ENCODE measurements at places on chromosomes 5 and 9.

GRCh38 chr5:32776200-32776599 lies 65.1 kb downstream of the NPR3 start:
- DNase-seq: no peak

- DNase-seq: no peak
These were observed 393.6 kb upstream of the IZUMO3 start for GRCh38 chr9:24939109-24939850.

DNA sequence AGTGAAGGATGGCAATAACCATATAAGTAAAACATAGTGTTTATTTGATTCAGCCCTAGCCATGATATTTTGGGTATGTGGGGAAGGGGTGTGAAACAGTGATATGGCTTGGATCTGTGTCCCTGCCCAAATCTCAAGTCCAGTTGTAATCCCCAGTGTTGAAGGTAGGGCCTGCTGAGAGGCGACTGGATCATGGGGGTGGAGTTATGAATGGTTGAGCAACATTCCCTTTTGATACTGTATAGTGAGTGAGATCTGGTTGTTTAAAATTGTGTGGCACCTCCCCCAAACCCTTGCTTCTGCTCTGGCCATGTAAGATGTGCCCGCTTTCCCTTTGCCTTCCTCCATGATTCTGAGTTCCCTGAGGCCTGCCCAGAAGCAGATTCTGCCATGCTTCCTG lies 1804.6 kb downstream of the MAT2B start:
- DNase-seq: no peak

- DNase-seq: no peak
These were observed 118.4 kb downstream of the ARHGAP26 start for GRCh38 chr5:142888469-142889085.

GRCh38 chr5:87307796-87308423 lies 40.2 kb downstream of the RASA1 start:
- no peak for DNase-seq

DNA sequence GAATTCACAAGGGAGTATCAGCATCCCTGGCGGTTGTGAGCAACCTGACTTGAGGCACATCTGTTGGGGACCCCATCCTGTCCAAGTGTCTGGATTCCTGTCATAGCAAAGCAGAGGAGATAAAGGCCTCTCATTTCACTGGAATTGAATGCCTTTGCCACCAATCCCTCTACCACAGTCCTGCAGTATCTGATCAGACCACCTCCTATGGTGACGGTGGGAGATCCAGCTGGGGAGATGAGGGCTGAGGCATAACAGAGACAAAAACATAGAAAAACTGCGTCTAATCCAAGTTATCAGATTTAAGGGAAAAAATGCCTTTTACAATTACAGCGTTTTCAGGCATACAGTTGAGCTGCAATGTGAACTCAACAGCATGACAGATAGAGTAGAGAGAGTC lies 160.7 kb upstream of the TRPC7 start:
- no peak for DNase-seq

DNA sequence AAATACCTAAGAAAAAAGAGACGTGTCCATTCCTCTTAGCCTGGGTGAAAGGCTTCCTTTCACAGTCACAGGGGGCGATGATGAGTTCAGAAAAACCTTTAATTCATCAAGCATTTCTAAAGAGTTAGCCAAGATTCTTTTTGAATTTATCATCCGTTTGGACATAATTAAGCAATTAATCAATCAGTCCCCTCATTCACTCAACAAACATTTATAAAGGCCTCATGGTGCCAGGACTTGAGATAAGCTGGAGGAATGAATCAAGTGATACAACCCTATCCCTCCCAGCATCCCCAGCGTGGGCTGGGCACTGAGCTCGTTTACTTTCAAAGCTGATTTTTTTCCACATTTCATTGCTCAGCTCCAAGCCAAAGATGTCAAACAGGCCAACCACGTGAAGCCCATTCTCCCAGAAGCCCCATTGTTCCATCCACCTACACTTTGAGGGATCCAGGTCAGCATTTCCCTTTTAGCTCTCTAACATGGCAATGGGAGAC lies 140.5 kb downstream of the SLIT3 start:
- DNase-seq: no peak

- DNase-seq: no peak
These were observed 88.6 kb downstream of the PLPPR1 start for GRCh38 chr9:101117161-101117560.

- no peak for DNase-seq
These were observed 9.8 kb downstream of the PDLIM4 start for GRCh38 chr5:132267166-132267739.

DNA sequence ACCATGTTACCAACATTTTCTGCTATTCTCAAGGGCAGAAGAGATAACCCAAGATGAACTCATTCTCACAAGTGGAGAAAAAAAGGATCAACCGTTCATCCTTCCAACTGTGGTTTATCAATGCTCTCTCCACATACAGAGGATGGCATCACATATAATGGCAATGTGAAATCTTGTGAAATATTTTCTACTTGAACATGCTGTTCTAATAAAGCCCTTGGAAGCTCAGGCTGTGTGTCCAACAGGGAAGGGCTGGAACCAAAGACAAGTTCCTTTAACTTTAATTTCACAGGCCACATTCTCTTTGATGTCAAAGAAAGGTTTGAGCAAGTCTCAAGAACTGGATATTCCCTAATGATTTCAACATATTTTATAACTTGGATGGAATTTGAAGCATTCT lies 230.5 kb downstream of the SPOCK1 start:
- DNase-seq: no peak

DNA sequence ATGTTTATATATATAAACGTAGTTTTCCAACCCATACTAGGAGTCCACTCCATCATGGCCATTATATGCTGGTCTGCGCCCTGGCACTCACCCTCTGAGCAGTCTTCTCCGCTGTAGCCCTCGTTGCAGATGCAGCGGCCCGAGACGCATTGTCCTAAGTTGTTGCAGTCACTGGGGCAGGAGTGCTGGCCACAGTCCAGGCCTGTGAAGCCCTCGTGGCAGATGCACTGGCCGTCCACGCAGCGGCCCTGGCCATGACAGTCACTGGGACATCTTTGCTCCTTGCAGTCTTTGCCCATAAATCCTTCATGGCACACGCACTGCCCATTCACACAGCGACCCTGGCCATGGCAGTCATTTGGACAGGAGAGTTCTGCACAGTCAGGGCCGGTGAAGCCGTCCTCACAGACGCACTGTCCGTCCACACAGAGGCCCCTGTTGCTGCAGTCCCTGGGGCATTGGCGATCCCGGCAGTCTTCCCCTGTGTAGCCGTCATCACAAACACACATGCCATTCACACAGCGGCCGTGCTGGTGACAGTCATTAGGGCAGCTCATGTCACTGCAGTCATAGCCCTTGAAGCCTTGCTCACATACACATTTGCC lies 32.1 kb downstream of the TNC start:
- DNase-seq: no peak

- DNase-seq: no peak
These were observed 131.1 kb downstream of the TLE1 start for GRCh38 chr9:81558091-81558830.

DNA sequence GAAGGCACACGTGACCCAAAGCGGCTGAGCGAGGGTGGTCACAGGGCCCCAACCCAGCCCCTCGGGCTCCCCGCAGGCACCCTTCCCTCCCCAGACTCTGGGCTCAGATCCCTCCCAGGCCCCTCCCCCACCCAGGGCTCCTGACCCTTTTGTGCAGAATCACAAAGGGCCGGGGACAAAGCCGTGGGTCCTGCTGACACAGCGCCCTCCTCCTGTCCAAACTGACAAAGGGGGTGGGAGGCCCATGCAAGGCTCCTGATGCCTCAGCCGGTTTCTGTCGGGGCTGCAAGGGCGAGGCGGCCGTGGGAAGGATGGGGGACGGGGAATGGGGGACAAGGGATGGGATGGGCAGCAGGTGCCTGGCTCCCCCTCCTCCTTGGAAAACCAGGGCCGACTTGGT lies 43.5 kb upstream of the UBAC1 start:
- no peak for DNase-seq

DNA sequence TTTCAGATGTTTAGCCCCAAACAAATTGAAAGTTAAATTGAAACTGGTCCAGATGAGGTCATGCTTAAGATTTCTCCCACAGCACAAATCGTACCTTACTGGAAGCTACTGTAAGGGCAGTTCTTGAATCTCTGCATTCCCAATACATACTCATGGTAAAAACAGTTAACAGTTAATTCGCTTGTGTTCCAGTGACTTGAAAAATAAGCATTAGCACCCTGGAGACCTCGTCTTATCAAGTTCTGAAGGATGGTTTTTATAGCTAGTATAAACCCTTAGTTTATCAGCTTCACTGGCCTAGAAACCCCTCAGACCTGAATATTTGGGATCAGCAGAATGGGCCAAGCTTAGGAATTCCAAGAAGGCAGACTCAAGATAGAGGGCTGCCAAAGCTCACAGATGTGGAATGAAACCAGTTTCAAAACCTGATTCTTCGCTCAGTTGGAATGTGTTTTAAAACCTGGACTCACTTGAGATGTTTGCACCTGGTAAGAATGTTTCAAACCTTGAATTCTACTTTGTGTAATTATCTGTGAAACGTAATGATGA lies 103.6 kb downstream of the C9orf152 start:
- no peak for DNase-seq

- no peak for DNase-seq
These were observed 253.3 kb downstream of the MRPS30 start for GRCh38 chr5:45062044-45062443.

DNA sequence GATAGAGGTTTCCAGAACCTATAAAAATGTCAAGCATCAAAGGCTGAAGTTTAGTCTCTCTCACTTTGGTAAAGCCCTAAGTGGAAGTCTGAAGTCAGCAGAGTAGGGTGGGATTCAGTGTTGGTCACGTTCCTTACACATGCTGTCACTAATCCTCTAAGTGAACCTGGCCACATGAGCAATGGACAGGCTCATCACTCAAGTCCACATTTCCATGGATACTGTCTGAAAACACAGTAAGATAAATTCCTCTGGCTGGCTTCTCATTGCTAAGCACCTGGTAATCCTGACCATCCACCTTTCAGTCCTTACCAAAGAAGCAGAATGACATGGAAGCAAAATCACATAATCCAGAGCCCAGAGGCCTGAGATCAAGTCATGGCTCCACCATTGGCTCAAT lies 43.8 kb downstream of the GNA14 start:
- DNase-seq: no peak

- no peak for DNase-seq
These were observed 24.2 kb downstream of the LIFR start for GRCh38 chr5:38532165-38532669.

- no peak for DNase-seq
These were observed 10.8 kb downstream of the SLC9A3 start for GRCh38 chr5:513216-514100.
